Adrenal gland (tissue), 19 donors: ENCODE measurements at places on chromosomes 2 and 18. TPM values are rescaled to one million over a fixed set of nuclear protein-coding genes. Genes with fewer than 3 reads are reported as not detected.

The RAB27B gene
- polyA plus RNA-seq: 1.1 TPM

GRCh38 chr18:35430721-35431373 is 53.7 kb upstream of the ZNF396 start:
- no peak for DNase-seq

GRCh38 chr2:88967844-88968243 is 276.4 kb downstream of the RPIA start:
- DNase-seq: no peak

- DNase-seq: no peak
Observed at GRCh38 chr18:62763101-62763521, 47.8 kb downstream of the PHLPP1 start.

- no peak for DNase-seq
Observed at GRCh38 chr2:234620018-234620417, 123.1 kb upstream of the ARL4C start.

DNA sequence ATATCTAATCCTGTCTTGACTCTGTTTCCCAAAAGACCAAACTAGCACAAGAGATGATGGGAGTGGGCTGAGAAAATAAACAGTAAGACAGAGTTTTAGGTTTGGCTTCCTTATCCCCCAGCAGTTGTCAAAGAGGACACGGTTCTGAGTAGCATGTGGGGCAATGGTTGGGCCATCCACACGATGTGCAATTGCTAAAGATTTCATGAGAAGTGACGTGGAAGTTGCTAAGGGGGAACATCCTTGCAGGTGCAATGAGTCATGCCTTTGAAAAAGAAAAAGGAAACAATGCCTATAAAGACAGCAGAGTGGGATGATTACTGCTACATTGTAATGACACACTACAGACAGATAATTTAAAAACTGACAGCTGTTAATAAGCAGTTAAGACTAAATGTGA is 1395.8 kb downstream of the LRP1B start:
- no peak for DNase-seq

- DNase-seq: no peak
Observed at GRCh38 chr2:134416637-134417036, 162.8 kb downstream of the MGAT5 start.

- DNase-seq: no peak
Observed at GRCh38 chr18:64399566-64399965, 250.7 kb upstream of the LINC00305 start.

GRCh38 chr2:208618220-208618619 is 211.6 kb downstream of the PTH2R start:
- DNase-seq: no peak

The CD207 gene
- polyA plus RNA-seq: 0.07 TPM

DNA sequence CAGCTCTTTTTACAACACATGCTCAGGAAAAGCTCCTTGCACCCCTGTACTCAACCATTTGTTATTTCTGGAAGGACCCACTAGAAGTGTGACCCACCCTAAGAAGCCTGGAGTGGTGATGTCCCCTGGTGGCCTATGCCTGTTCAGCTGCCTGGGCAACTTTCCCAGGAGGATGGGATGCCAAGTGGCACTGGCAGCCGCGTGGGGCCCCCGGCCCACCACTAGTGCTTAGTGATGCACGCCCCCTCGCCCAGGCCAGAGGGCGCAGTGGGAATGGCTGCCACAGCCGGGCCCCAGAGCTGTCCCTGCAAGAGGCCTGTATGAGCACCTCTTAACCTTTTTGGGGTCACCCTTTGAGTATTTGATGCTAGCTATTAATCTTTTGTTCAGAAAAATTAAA is 18.1 kb downstream of the IMPA2 start:
- no peak for DNase-seq

DNA sequence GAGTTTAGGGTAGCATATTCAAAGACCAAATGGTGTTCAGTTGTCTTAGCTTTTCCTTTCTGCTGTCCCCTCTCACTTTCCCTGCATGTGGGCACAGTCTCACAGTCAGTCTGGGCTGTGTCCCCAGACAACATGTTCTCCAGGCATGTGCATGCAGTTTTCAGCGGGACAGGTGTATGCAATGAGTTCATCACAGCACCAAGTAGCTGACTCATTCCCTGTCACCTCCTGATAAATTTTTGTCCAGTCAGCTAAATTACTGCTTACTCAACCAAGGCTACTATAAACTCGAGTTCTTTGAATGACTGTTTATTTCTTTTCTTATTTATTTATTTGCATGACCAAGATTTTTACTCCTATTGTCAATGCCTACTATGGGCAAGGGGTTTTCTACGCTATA is 148.8 kb upstream of the CDH19 start:
- DNase-seq: no peak

DNA sequence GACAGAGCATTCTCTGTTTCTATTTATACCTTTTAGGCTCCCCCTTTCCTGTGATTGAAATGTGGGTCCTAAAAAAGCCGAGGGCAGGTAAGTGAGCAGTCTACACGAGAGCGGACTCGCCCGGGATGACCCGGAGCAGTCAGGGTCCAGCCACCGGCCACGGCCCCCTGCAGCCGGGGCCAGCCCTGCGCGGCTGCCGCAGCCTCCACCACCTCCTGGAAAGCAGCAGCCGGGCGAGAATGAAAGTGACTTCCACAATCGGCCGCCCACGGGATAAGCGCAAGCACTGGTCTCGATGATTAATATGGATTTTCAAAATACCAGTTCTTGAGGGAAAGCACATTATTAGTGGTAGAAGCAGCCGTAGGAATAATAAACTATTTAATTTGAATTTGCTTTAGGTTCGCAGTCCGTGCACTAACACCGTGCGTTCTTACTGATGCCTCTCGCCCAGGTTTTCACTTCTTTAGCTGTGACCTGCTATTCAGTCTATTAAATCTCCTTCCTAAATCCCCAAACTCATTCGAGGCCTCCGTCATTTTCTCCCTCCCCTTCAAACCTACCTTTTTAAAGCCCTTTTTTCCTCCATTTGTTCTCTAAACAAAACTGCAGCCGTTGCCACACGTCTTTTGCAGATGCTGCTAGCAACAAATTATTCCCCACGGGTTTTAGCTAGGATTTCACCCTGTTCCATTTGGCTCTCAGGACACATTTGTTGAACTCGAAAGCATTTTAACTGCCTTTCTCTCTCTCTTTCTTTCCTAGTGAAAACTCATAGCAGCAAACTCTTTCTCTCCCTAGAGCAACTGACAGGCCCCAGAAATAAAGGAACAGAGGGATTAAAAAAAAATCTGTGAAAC is 1015.1 kb upstream of the PIK3C3 start:
- DNase-seq: no peak

- no peak for DNase-seq
Observed at GRCh38 chr2:38093527-38094165, 17.7 kb upstream of the CYP1B1 start.

DNA sequence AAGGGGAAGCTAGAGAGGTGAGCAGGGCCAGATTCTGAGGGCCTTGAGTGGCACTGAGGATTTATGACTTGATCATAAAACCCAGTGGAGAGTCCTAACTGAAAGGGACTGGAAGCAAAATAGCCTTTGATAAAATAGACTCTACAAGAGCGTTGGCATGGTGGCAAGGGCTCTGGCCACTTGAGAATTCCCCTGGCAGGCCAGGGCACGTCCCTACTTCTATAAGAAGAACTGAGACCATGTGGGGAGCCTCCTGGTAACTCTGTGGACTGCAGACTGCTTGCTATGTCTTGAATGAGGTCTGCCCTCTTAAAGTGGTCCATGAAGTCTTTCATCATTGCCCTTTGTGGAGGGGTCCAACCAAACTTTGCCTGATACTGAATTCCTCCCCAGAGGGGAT is 324.8 kb downstream of the ALK start:
- DNase-seq: no peak

- no peak for DNase-seq
Observed at GRCh38 chr2:168024459-168024858, 222.9 kb downstream of the STK39 start.

- peak; percentile 36 for DNase-seq
Observed at GRCh38 chr2:45690231-45690630, 38.8 kb downstream of the PRKCE start.
